Activated CD8-positive, alpha-beta memory T cell treated with anti-CD3 and anti-CD28 coated beads for 4 hours (primary cell): ENCODE measurements at places on chromosomes 2 and 18.
A peak's percentile ranks its signal among the peaks of the same experiment; 100 is the strongest.

GRCh38 chr2:209391776-209392401 lies 32.0 kb upstream of the MAP2 start:
- no peak for DNase-seq

- DNase-seq = no peak
These were observed 21.3 kb downstream of the PLEK start for GRCh38 chr2:68386365-68386764.

- no peak for DNase-seq
These were observed 66.3 kb downstream of the NBAS start for GRCh38 chr2:15494877-15495276.

- no peak for DNase-seq
These were observed 331.3 kb downstream of the THSD7B start for GRCh38 chr2:137096693-137097092.

DNA sequence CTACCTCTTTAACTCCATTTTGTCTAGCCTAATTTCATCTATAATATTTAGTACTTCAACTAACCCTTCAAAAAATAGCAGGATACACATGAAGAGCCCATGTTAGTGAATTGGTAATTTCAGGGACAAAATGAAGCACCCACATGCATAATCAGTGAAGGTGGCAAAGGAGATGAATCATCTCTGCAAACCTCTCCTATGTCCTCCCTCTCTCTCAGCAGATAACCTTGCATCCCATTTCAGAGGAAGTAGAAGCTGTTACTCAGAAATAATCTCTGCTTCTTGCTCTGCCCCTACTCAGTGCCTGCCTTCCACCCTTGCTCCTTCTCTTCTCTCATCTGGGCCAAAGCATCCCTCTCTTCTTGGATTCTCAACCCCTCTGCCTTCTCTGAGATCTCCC lies 60.2 kb upstream of the CAVIN2 start:
- DNase-seq = no peak

DNA sequence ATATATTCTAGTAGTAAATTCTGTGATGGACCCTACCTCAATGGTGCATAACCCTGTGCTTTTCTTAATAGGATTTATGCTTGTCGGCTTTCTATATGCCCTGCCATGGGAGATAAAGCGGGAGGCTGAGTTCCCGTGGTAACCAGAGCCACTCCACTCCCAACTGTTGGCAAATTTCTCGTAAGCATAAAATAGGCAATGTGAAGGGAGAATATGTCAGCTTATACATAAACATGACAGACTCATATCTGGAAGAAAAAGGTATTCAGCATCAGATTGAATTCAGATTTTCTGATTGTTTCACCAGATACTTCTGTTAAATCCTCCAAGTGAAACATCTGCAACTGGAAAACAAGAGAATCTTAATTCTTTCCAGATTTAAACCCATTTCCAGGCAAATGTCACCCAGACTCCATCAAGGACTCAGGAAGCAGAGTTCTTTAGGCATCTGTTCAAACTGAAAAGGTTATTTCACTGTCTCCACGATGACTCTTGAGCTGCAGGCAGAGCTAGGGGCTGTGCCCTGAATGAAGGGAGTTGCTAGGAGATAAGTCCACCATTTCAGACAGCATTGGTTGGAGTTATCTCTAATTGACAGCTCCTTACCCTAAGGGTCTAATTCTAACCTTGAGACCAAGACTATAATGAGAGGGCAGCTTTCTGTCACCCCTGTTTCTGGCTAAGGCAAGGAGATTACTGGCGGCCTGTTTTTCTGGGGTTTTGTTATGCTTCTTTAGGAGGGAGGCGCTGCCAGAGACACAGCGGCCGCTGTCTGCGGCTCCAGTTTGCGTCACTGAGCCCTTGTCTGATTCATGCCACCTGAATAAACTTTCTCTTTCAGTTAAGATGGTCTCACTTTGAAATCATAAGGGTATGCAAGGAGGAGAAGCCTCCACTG lies 381.3 kb downstream of the SOX11 start:
- no peak for DNase-seq

GRCh38 chr2:176285321-176285720 lies 16.1 kb downstream of the MTX2 start:
- no peak for DNase-seq

- no peak for DNase-seq
These were observed 422.9 kb downstream of the ARHGAP15 start for GRCh38 chr2:143551971-143552650.

GRCh38 chr2:120825370-120826259 lies 89.9 kb downstream of the GLI2 start:
- DNase-seq = no peak

- DNase-seq = no peak
These were observed 764.7 kb downstream of the SATB2 start for GRCh38 chr2:198692907-198693510.

GRCh38 chr18:51323961-51324360 lies 126.5 kb upstream of the MEX3C start:
- no peak for DNase-seq

DNA sequence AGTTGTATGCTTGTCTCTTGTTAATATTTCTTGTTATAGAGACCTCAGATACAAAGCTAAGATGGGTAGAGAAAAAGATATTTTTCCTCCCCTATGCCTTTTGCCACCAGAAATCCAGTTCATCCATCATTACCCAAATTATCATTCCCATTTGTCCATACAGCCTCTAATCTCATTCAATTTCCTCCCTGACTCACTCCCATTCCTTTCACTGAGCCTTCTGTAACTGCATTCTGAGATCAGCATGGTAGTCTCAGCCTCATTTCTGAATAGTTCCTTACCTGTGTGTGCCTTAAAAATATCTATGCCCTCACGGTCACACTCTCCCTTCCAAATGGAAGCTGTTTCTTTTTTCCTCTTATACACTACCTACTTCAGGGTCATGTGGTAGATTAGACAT lies 15.7 kb upstream of the PIK3C3 start:
- no peak for DNase-seq

DNA sequence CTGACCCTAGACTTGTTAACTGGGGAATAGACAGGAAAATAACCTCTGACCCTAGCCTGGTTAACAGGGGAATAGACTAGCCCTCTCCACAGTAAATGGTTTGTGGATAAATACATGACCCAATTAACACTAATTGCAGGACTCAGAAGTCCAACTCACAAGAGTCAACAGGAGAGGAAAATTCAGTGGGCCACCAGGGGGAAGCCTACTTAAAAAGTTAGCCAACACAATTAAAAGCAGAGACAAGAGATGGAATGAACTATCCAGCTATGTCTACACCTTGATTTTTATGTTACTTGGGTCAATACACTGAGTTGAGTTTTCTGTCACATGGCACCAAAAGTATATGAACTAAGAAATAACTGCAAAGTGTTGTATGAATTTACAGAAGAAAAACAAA lies 158.8 kb upstream of the SLC39A10 start:
- peak; percentile 59 for DNase-seq

- DNase-seq = no peak
These were observed 23.2 kb downstream of the ACKR3 start for GRCh38 chr2:236592821-236593220.

DNA sequence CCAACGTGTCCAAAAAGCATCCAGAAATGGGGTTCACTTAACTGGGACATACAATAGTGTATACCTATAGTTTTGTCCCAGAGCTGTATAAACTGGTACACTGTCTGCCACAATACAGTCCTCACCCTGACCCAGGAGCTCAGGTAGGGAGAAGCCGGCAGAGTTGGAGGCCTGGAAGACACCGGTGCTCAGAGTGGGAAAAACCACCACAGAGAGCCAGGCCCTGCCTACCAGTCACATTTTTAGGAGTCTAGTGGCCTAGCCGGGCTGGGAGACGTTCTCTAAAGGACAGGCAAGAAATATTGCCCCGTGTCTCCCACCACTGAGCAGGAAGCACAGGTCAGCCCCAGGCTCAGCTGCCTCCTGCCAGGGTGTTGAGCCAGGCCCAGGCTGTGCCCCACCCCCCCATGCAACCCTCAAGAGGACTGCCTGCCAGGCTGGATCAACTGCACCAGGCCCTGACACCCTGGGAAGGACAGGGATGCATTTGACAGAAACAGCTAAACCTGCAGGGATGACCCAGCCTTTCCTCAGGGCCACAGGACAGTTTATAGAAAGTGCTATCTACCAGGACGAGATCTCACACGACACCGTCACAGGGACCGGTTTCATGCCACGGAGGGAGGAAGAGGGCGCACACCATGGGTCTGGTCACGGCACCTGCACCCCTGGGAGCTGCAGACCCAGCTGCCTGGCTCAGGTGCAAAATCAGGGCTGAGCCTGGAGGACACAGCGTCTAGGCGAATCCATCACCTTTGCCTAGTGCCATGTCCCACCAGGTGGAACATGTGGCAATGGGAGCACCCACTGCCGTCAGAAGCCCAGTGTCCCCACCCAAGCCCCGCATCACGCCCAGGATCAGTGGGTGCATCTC lies 89.9 kb downstream of the TMEM18 start:
- DNase-seq = no peak

DNA sequence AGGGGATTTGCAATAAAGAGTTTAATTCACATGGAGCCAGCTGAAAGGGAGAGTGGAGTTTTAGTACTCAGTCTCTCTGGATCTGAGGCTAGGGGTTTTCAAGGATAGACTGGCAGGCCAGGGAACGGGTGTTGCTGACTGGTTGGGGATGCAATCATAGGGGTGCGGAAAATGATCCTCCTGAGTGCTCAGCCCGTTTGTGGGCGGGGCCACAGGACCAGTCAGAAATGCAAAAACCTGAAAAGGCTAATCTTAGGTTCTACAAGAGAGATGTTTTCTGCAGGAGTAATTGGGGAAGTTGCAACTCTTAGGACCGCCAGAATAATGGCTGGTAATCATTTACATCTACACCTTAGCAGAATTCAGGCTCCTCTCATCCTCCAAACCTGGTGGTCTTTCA lies 2.5 kb downstream of the NFU1 start:
- DNase-seq = no peak

DNA sequence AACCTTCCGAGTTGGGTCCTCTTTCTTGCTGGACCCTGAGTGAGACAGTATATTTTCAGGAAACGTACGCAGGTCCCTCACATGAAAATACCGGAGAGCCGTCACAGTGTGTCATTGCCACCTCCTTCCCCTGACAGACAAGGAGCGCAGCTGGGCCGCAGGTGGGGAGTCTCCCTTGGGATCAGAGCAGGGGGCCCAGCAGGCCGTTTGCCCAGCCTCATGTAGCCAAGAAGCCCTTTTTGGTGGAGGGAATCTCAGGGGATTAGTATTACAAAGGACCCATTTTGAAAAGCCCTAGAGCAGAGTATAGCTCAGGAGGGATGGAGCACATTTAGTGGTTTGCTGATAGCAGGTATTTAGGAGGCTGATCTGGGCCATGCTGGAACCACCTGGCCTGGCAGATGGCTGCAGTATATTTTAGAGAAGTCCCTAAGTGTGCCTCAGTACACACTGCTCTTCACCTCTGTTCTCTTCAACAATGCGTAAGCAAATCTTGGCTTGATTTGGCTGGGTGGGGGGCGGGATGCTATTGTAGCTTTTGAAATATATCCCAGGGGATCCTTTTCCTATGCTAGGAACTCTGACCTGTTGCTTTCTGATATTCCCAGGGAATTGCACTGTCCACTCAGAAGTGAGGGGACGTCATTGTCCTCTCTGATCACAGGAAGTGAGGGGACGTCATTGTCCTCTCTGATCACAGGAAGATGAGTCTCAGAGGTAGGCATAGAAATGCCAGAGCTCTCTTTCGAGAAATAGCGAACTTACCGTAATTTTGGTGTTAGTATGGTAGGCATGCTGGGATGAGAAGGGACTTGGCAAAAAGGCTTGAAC lies 171.9 kb downstream of the HRH4 start:
- no peak for DNase-seq

- no peak for DNase-seq
These were observed 56.7 kb upstream of the EML6 start for GRCh38 chr2:54666634-54667265.

GRCh38 chr18:2508155-2508554 lies 63.1 kb downstream of the METTL4 start:
- DNase-seq = no peak

GRCh38 chr18:66428795-66429194 lies 175.1 kb downstream of the CDH19 start:
- no peak for DNase-seq

DNA sequence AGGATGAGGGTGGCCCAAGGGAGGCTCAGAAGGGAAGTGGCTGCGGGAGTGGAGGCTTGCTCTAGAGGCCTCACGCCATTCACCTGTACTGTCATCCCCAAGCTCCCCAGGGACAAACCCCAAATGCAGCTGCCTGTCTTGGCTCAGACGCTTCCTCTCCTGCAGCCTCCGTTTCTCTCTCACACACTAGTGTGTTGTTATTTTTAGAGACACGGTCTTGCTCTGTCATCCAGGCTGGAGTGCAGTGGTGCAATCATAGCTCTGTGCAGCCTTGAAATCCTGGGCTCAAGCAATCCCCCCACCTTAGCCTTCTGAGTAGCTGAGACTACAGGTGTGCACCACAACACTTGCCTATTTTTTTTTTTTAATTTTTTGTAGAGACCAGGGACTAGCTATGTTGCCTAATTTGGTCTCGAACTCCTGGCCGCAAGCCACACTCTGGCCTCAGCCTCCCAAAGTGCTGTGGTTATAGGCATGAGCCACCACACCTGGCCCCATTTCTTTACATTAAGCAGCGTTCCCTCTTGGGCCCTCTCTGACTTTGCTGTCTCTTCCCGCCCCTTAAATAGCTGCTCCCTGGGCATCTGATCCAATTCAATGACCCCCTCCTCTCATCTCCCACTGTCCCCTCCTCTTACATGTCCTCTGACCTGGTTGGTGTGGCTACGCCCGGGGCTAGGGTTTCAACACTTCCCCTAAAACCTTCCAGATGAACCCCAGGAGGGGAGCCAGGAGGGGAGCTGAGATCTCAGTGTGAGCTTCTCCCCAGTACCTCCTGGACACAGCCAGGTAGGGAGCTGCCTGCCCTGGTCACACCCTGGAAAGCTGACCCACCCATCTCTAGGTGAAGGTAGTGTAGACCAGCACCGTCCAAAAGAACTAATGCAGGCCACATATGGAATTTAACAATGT lies 24.0 kb upstream of the LOXHD1 start:
- DNase-seq = no peak

DNA sequence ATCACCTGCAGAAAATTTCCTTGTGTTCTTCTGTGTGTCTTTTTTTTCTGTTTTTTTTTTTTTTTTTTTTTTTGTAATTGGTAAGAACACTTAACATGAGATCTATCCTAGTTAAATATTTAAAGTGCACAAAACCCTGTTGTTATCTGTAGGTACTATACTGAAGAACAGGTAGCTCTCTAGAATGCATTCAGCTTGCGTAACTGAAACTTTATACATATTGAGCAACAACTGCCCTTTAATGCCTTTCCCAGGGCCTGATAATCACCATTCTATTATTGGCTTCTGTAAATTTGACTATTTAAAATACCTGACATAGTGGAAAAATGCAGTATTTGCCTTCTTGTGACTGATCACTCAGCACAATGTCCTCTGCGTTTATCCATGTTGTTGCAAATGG lies 701.8 kb downstream of the SUCLG1 start:
- no peak for DNase-seq

GRCh38 chr18:74351354-74351753 lies 35.7 kb downstream of the C18orf63 start:
- no peak for DNase-seq

DNA sequence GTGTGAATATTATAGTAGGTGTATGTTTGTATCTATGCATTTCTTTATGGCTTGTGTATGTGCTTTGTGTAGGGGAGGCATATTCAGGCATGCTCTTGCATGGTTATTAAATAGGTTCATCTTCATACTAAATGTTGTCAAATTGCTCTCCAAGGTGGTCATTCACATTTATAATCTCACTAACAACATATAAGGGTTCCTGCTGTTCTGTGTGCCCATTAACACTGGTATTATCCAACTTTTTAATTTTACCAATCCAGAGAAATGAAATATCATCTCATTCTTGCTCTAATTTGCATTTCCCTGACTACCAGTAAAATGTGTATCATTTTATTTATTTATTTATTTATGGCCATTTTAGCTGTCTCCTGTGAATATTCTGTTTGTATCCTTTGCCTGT lies 29.0 kb upstream of the RPL37A start:
- no peak for DNase-seq
